Ecto neural progenitor cell (in vitro differentiated cells): ENCODE measurements at places on chromosomes 6 and 20.

DNA sequence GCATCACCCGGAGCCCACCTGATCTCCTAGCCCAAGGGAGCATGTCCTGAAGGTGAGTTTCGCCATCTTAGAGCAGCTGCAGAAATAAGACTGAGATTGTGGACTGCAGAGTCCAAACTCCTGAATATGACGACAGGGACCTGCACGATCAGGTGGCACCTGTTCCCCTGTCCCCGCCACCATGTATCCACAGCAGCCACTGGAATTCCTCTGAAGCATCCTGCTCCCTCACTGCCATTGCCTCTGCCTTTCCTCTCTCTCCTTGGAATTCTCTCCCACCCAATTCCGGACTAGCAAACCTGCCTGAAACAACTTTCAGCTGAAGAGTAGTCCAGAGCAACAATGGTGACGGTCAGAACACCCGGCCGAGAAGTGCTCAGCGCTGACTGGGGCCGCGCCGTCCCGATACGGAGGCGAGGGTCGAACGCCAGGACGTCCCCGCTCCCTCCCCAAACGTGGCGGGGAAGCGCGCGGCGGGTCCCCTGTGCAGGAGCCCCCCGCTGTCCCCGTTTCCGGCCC is 694 bp upstream of the FAM120B start:
- no peak for DNase-seq

DNA sequence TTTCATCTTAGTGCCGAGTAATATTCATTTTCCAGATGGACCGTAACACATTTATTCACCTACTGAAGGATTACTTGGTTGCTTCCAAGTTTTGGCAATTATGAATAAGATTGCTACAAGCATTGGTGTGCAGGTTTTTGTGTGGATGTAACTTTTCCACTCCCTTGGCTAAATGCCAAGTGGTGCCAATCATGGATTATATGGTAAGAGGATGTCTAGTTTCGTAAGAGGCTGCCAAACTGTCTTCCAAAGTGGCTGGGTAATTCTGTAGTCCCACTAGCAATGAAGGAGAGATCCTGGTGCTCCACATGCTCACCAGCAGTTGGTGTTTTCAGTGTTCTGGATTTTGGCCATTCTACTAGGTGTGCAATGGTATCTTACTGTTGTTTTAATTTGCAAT is 117.1 kb downstream of the IRF4 start:
- no peak for DNase-seq

DNA sequence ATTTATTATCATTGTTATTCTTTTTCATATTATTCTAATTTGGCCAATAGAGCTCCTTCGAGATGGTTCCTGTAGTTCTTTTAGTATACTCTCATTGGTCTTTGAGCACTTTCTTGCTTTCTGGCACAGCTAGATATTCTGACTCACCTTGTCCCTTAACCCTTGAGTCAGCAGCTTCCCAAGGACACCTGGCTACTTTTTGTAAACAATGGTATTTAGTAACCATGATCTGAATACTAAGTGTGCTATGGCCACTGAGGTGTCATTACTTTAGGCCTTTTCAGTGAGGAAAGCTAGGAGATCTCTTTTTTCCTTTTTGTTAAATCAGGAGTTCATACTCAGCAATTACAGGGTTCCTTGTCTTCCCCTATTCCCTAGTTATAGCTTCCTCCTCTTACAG is 126.5 kb upstream of the CITED2 start:
- DNase-seq: no peak

DNA sequence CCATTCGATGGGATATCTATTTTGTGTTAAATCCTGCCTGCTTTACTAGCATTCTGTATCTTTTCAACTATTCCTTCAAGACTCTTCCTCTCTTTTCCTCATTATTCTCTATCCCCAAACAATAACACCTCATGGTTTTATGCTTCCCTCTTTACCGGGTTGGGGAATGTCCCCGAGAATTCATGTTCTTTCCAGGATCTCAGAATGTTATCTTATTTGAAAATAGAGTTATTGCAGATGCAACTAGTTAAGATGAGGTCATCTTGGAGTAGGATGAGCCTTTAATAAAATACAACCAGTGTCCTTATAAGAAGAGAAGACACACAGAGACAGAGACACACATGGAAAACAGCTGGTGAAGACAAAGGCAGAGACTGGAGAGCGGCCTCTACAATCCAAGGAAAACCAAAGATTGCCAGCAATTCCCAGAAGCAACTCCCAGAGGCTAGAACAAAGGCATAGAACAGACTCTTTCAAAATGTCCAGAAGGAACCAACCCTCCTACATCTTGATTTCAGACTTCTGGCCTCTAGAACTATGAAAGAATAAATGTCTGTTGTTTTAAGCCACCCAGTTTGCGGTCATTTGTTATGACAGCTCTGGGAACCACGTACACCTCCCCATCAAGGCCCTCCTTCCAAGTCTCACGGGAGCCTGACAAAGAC is 126.8 kb upstream of the TNFAIP3 start:
- DNase-seq: no peak

GRCh38 chr6:73566954-73567591 is 46.2 kb upstream of the EEF1A1 start:
- no peak for DNase-seq

DNA sequence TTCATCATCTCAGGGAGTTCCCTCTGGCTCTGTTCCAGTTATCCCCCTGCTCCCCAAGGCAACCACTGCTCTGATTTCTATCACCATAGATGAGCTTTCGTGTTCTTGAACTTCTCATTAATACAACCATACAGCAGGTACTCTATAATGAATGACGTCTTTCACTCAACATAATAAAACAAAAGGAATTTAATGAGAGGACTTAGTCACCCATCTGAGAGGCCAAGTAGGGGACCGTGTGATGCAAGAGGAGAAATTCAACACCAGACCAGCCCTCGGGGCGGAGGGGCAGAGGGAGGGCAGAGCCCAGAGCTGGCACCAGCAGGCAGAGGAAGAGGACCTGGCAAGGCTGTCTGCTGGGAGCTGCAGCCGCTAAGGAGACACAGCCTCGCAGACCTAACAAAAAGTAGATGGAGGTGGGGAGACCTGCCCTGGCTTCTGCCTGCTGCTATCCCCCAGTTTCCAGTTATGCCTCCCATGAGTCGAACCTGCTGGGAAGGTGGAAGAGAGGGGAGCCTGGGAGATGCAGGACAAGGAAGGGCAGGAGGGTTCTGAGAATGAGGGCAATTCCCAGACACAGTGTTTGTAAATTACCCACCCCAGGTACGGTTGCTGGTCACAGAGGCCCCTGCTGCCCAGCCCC is 13.8 kb downstream of the CCN5 start:
- DNase-seq: no peak

DNA sequence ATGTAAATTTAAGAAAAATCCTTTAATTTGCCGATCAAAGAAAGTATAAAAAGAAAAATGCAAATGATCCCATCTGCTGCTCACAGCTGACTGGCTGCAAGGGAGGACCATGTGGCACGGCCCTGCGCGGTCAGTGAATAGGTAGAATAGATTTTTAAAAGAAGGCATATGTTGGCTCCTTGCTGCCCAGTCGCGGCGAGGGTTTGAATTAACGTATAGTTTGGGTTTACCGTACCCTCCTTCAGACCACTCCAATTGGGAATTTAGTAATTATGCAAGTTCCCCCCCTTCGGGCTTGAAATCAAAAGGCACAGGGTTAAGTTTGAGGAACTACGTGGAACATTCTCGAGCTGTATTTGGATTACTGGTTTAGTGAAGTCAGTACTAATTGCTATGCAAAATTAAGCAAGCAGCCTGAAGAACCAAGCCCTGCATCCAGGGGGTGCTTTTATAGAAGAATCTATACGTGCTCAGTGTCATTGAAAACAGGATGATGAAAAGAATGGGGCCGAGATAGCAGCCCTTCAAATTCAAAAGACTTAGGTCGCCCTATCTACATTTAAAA is 1.1 kb upstream of the BEND3 start:
- DNase-seq: peak; percentile 68

GRCh38 chr20:38599410-38599882 is 2.2 kb upstream of the ARHGAP40 start:
- no peak for DNase-seq

GRCh38 chr20:57080796-57081195 is 185.6 kb downstream of the BMP7 start:
- no peak for DNase-seq

- no peak for DNase-seq
Observed at GRCh38 chr6:10535193-10535592, 14.0 kb downstream of the GCNT2 start.
